ENCODE measurements at places on chromosomes 11 and 22.
A peak's percentile ranks its signal among the peaks of the same experiment; 100 is the strongest.

GRCh38 chr11:5846701-5847100 lies 5.0 kb upstream of the OR52E6 start:
- no peak for DNase-seq

GRCh38 chr11:61814247-61814957 lies 2.4 kb downstream of the FADS1 start:
- peak; percentile 75 for DNase-seq

- no peak for DNase-seq
Measured at GRCh38 chr11:68313574-68314202, 1.3 kb downstream of the LRP5 start.

GRCh38 chr22:17842386-17842785 lies 68.1 kb upstream of the BID start:
- no peak for DNase-seq

DNA sequence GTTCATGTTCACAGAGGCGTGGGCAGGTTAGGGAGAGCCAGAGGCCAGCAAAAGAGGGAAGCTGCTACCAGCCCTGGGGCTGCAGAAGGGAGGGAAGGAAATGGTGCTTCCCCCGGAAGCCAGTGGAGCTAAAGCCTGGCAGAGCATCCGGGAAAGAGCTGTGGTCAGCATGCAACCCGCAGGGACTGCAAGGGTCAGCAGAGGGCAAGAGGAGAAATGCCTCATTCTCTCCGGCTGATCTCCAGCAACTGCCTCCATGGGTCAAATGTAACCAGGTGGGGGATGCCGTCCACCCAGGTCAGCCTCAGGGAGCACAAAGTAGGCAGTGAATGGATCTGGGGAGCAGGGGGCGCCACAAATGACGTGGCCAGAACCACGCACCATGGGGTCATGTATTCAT lies 36.9 kb upstream of the PRR5 start:
- DNase-seq, result no peak

DNA sequence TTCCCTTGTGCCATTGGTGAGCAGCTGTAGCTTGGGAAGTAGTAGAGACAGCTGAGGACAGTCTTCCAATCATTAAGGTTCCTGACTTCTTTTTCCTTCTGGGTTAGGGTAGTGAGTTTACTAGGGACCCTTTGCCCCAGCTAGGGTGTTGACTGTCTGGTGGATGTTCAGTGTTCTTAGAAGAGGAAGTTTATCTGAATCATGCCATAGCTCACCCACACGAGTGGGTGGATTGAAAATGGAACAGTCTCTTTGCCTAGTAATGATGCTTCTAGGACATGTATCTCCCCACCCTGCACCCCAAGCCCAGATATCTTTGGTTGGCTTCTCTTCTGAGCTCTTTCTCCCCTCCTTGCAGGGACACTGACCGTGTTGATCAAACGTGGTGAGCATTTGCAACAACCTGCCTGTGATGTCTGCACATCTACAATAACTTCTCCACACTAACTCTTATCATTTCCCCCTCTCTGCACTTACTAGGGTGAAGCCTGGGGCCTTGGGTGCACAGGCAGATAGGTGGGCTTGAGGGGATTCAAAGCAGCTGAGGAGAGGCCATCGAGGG lies 57.1 kb upstream of the HORMAD2 start:
- no peak for DNase-seq

DNA sequence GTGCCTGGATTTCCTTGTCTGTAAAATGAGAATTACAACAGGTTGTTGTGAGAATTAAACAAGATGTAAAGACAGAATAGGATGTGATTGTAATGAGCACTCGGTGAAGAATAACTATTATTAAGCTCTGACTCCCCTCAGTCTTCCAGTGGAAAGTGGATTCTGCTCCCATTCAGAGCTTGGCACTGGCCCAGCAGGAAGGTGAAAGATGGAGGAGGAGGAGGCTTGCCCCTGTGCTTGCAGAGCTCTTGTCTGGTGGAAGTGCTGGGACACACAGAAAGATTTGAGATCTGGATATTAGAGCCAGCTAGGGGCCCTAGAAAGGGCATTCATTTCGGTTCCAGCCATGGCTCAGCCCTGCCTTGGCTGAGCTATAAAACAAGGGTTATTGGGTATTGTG lies 28.2 kb downstream of the PHLDB1 start:
- no peak for DNase-seq

DNA sequence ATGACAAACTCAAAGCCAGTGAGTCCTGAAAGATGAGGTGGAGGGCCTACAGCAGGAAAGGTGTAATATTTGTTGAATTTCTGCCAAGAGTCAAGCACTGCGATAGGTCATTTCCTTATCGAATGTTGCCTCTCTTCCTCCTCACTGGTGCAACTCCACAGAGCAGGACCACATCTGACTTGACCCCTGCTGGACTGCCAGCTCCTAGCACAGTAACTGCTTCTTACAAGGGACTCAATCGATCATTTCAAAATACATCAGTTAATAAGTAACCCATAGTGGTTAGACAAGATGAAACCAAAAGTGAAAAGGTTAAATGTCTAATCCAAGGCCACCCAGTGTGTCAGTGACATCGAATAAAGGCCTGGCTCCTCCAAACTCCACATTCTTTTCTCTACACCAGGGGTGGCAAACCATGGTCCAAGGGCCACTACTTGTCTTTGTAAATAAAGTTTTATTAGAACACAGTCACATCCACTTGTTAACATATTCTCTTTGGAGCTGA lies 98.5 kb upstream of the CSNK2A3 start:
- DNase-seq, result no peak

DNA sequence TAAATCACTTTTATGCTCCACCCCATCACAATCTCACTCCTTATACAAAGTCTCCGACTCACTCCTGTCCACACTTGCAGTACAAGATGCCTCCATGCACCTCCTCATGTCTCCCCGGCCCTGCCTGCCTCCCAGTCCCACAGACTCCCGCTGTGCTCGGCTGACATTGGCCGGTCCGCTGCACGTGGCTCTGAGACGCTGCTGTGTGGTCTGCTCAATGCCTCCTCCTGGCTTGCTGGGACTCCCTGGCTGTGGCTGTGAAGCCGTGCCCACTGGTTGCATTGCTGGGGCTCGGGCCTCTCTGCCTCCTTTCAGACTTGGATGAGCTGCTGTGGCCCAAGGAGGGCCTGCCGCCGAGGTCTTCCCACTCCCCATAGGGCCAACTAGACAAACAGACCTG lies 224.0 kb upstream of the B3GAT1 start:
- no peak for DNase-seq

DNA sequence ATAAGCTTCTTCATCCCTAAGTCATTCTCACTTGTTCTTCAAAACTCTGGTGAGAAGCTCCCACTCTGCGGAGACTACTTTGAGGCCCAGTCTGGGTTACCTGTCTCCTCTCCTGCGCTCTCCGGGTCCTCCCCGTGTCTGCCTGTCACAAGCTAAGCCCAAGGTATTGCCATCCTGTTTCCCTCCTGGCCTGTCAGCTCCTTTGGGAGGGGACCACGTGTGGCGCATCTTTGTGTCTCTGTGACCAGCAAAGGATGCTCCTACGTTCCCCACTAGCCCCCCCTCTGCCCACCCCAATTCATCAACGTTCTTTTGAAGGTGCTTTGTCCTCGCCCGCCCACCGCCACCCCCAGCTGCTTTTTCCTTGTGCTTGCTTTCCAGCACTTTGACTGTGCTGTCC lies 31.8 kb upstream of the FBLN1 start:
- DNase-seq, result no peak

DNA sequence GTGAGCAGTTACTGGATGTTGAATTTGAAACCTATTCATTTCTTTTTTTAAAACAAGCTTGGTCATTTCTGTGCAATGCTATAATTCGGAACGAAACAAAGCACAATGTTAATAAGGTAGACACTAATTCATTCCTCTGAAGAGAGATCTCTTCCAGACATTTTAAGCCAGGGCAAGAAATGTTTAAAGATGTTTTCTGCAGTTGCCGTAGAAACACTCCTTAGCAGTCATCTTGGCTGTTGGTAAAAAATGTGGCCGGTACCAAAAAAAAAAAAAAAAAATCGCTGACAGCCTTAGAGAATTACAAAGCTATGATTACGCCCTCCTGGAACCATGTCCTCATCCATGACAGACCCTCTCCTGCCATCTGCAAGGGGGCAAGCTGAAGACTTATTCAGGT lies 66.4 kb upstream of the TTC12 start:
- no peak for DNase-seq

GRCh38 chr22:19419464-19420178 lies 11.9 kb downstream of the HIRA start:
- DNase-seq, result peak; percentile 33

GRCh38 chr11:96149743-96150555 lies 193.0 kb downstream of the MAML2 start:
- no peak for DNase-seq

- no peak for DNase-seq
Measured at GRCh38 chr11:12448131-12448939, 71.0 kb downstream of the PARVA start.

DNA sequence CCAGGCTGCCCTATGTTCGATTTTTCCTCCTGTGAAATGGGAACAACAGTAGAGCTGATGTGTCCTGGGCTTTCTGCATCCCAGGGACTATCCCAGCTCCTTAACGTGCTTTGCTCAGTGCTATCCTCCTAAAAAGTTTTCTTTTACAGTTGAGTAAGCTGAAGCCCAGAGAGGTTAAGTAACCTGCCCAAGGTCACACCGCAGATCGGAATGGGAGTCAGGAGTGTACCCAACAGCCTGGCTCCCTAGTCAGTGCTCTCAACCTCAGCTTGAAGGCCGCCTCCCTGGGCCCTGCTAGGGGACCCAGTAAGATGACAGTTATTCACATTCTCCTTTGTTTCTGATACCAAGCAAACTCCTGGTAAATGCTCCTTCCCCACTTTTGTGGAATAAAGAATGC lies 45.9 kb downstream of the PARVB start:
- DNase-seq, result no peak

- DNase-seq, result no peak
Measured at GRCh38 chr22:31136711-31137110, 3.6 kb downstream of the PLA2G3 start.

DNA sequence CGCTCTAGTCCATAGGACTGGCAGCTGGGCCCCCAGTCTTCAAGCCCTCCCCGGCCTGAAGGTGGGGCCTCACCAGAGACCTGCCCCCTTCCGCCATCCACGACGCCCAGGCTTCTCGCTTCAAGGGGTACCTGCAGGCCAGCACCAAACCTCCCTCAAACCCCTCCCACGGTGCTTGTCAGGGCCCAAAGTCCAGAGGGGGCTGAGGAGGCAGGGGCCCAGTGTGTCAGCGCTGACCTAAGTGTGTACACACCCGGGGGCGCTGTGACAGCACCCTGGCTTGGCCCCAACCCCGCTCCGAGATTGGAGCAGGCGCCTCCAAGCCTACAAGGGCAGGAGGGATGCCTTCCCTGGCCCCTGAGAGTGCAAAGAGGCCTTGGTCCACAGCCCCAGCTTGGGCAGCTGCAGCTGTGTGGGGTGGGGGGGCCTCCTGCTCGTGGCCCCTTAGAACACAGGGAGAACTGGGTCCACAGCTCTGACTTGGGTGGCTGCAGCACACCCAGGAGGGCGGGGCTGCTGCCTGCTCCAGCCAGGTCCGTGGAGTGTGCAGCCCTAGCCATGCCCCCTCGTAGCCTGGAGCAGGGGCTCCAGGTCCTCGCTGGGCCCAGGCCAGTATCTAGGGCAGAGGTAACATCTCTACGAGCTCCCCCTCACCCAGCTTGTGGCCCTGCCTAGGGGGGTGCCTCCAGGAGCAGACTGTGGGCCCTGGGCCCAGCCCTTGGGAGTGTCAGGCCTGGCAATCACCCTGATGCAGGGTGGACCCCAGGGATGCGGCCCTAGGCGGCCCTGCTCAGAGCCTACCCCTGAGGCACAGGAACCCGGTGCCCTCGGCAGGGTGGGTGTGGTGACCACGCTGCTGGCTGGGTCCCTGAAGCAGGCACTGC lies 4.9 kb downstream of the SBF2 start:
- no peak for DNase-seq

GRCh38 chr11:13902523-13902922 lies 60.0 kb upstream of the SPON1 start:
- DNase-seq, result no peak

- no peak for DNase-seq
Measured at GRCh38 chr11:84471501-84471900, 1155.6 kb downstream of the DLG2 start.

DNA sequence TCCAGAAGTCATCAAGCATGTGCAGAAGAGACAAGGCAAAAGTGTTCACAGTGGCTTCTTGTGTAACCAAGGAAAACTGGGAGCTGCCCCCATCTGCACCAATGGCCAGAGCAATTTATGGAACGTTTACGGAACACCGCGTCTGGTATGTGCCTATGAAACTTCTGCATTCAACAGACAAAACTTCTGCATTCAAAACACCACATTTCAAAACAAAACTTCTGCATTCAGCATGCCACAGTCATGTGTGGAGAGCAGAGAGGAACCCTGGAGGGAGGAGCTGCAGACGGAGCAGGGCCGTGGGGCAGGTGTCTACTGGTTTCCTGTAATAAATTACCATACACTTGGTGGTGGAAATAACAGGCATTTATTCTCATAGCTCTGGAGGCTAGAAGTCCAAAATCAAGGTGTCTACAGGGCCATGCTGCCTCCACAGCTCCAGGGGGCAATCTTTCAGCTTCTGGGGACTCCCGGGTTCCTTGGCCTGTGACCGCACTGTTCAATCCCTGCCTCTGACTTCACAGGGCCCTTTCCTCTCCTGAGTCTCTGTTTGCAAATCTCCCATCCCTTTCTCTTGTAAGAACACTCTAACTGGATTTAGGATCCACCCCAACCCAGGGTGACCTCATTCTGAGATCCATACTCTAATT lies 32.2 kb downstream of the RPL3 start:
- no peak for DNase-seq

DNA sequence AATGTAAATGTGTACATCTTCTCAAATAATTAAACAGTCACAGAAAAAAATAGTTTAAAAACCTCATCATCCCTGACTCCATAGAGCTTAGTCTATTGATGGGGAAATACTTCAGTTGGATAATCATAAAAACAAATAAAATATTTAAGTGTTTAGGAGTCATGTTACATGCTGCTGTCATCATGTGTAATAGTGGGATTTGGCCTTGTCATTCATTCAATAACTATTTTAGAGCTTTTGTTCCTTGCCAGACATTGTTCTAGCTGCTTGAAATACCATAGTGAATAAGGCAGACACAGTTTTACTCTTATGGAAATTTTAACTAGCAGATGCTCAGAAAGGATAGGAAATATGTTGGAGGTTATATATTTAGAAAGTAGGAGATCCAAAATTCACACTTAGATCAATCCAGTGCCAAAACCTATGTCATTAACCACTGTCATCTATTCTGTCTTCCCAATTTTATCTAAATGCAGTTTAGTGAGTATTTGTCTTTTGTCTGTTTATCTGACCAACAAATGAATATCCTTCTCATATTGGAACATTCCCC lies 324.7 kb downstream of the CASP12 start:
- DNase-seq, result no peak

GRCh38 chr11:62125316-62125715 lies 1.5 kb downstream of the INCENP start:
- DNase-seq, result no peak

Data from T-helper 2 cell (primary cell).